ENCODE measurements at places on chromosomes 3 and 15.

DNA sequence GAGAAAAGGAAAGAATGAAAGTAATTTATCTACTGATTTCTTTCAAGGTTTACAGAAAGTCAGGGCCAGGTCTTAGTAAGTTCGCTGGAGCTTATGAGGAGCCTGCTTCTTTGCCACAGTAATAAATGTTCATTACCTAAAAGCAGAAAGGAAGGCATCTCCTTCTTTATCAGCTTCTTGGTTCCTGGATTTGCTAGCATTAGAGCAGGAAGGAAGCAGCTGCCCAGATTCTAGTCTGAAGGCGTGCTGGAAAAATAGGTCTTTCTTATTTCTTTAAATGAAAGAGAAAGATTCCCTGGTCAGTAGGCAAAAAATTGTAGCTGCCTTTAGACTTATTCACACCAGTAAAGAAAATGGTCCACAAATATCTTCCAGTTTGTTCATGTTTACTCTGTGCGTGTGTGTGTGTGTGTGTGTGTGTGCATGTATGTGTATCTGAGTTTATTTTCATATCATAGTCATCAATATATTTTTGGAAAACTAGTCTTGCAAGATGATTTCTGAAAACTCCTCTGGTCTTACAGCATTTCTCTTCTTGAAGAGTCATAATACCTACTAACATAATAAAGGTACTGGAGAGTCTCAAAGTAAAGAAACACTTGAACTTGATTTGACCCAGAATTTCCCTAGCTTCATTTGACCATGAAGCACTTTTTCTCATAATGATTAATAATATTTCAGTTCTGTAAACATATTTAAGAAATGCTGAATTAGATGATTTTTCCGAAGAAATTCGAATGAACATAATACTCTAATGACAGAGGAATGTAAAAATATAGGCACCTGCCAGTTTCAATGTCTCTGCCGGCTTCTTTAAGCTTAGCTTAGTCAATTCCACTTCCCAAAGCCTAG, 255.3 kb upstream of the ZPLD1 start:
- no peak for DNase-seq

GRCh38 chr3:182717216-182717615, 76.1 kb upstream of the ATP11B start:
- DNase-seq = no peak

GRCh38 chr15:88014454-88015160, 241.9 kb downstream of the NTRK3 start:
- no peak for DNase-seq

DNA sequence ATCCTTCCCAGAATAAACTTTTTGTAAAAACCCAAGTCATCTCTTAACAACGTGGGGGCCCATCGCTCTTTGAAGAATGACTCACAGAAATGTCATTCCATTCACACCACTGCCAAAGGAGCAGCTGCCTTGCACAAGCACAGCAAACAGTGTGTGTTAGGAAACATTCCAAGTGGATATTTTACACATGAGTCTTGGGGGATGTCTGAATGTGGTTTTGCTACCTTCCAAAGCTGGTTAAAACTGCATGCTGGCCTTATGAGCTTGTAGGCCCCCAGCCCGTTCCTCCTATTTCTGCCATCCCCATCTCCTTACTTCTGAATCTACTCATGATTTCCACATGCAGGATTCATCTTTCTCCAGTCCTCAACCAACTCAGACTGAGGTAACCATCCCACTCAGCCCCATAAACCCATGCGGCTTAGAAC, 130.8 kb downstream of the CPNE4 start:
- no peak for DNase-seq

- no peak for DNase-seq
These were observed 39.2 kb downstream of the CLEC3B start for GRCh38 chr3:45065373-45065720.

DNA sequence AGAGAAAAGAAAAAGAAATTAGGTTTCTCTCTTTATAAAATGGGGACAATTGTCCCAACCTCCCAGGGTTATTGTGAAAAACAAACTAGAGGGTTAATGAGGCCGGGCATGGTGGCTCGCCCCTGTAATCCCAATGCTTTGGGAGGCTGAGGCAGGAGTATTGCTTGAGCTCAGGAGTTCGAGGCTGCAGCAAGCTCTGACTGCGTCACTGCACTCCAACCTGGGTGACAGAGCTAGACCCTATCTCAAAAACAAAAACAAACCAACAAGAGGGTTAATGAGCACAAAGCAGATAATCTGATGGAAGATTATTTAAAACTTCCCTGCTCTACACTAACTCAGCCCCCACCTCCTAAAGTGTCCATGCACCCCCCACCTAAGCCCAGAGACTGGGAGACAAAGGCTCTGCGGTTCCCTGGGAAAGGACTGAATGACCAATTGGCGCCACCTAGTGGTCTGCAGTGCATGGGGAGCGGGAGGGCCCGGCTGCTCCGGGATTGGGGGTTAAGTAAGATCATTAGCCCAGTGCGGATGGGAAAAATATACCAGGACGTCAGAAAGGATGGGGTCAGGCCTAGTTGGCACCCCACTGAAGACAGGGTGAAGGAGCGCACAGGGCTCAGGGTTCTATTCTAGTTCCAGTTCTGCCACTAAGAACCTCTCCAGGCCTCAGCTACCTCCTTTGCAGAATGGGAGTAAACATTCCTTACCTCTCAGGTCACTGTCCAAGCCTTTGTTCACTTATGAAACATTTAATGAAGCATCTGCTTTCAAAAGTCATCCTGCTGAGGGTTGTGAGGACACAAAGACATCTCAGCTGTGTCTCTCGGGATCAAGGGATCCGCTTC, 15.6 kb downstream of the PIF1 start:
- no peak for DNase-seq

DNA sequence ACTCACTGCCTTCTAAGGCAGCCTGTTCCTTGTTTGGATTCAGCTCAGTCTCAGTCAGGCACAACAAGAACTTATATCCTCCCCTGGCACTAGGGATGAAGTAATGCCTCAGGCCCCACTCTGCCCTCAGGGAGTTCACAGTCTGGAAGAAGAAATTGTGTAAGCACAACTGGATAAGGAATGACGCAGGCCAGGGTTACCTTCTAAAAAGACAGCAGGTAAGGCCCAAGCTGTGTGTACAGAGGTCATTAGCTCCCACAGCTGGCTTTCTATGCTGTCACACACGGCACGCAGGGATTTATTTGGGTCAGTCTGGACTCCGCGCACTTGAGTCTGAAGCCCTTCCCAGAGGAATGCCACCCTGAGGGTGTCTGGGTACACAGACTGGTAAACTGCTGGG, 82.9 kb downstream of the IQSEC1 start:
- no peak for DNase-seq

DNA sequence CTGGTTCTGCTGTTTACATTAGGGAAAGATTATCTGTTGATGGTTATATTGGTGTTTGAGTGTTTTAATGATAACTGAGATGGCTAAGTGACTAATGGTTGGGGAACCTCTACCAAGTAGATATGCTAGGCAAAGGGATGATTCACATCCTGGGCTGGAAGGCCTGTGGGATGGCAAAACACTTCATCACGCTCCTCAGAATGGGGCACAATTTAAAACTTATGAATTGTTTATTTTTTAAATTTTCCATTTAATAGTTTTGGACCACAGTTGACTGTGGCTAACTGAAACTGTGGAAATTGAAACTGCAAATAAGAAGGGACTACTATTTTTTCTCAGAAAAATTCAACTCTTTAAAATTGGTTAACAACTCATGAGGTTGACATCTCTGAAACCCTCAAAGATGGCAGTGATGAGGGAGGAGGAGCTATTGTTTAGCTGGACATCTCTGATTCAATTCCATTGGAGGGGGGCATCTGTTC, 100.5 kb upstream of the ZBED2 start:
- no peak for DNase-seq
